GDM1 (cell line): ENCODE measurements at places on chromosomes 5 and 9.

GRCh38 chr9:76355886-76356285 lies 38.3 kb downstream of the RFK start:
- DNase-seq = no peak

GRCh38 chr5:54792611-54793404 lies 192.6 kb downstream of the ESM1 start:
- DNase-seq = no peak

DNA sequence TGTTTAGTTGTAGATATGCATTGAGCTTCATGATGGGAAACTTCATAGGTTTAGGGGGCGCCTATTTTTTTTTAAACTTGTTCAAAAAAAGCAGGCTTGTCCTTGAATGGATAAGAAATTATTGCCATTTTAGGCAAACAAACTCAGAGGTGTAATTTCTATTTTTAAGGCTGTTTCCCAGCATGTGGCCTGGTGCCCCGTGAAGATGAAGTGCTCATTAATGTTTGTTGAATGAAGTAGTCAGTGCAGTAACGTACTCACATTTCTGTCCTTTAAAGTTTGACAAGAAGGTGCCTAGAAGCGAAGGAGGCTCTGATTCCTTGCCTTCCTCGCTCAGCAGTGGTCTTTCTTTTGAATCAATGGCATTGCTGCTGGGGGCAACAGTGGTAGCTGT lies 54.3 kb downstream of the ZNF618 start:
- no peak for DNase-seq

DNA sequence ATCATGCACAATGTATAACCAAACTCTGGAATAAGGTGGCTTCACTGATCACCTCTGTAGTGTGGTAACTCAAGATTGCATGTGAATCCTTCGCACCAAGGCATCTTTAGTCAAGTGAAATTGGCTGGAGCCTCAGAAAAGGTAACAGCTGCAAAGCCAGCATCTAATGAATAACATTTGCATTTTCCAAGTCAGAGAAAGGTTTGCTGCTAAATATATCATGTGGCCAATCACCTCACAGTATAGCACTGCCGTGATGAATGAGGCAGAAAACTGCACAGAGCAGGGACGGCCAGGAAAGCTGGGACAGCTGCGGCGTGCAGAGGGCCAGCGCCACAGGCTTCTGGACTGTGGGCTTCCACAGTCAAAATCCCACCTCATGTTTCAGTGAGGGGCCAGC lies 18.5 kb downstream of the MRPS27 start:
- no peak for DNase-seq

GRCh38 chr5:82597437-82597836 lies 319.3 kb upstream of the RPS23 start:
- no peak for DNase-seq

- no peak for DNase-seq
Observed at GRCh38 chr9:116895961-116896360, 208.9 kb downstream of the TRIM32 start.

DNA sequence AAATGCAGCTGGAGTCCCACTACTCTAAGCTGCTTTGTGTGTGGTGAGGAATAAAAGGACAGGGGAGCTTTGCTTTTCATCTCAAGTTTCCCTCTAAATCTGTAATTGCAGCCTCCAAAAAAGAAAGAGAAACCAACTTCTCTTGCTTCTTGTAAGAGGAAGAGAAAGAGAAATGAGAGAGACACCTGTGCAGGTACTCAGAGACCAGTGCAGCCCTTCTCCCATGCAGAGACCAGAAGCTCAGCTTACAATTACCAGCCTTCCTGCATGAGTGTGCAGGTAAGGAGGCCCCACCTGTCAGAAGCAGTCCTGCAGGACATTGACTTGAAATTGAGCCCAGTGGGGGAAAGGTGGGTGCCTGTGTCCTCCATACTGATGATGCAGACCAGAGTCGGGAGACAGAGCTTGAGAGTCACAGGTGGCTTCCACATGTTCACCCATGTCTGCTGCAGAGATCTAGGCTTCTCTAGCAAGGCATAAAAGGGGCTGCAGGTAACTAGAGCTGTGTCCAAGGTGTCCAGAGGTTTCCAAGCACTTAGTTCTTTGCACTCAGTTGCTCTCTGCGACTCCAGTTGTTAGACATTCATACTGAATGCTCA lies 15.3 kb upstream of the MED10 start:
- DNase-seq = no peak

GRCh38 chr5:129115680-129116079 lies 21.1 kb downstream of the ISOC1 start:
- DNase-seq = no peak

DNA sequence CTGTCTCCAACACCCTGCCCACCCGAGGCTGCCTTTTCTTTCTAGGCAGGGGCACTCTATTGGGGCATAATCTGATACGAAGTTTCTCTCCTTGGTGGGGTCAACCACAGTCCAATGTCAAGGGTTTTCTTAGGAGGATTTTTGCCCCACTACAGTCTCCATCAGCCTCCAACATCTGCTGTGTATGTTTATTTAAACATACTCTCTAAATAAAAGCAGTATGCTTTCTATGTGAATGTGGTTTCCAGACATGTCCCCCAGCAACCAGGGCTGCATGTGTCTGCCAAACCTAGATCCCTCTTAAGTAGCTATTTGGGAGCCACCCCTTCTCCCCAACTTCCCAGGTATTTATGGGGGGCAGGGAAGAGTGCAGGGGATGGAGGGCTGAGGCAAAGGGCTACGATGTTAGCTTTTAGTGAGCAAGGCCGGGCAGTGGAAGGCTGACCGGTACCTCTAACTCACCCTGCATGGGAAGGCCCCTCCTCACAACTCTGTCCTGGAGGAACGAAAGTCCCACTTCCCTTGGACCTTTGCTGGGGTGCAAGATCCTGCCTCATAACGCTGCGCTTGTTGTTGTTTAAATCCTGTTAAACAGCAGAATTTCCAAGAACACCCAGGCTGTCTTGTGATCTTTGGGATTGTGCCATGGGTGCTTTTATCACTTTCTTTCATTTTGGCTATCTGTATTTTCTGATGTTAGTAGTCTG lies 75.4 kb downstream of the NREP start:
- DNase-seq = no peak

- DNase-seq = no peak
Observed at GRCh38 chr5:175378444-175379028, 65.4 kb downstream of the DRD1 start.

DNA sequence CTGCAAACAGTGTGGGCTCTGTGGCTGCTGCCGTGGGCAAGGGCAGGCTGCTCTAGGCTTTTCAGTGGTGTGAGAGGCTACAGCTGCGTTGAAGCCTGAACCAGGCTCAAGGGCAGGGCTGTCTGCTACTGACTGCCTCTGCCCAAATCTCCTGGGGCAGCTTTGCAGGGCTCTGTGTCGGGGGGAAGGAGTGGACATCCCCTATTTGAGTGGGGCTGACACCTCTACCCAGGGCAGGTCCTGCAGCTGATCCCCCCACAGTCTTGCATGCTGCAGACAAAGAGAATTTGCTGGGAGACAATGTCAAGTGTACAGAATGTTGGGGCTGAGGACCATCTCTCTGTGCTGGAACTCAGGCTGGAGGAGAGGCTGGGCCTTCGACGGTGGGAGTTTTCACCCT lies 240.2 kb downstream of the PBX3 start:
- no peak for DNase-seq

- DNase-seq = no peak
Observed at GRCh38 chr9:88803546-88804253, 187.6 kb upstream of the S1PR3 start.

DNA sequence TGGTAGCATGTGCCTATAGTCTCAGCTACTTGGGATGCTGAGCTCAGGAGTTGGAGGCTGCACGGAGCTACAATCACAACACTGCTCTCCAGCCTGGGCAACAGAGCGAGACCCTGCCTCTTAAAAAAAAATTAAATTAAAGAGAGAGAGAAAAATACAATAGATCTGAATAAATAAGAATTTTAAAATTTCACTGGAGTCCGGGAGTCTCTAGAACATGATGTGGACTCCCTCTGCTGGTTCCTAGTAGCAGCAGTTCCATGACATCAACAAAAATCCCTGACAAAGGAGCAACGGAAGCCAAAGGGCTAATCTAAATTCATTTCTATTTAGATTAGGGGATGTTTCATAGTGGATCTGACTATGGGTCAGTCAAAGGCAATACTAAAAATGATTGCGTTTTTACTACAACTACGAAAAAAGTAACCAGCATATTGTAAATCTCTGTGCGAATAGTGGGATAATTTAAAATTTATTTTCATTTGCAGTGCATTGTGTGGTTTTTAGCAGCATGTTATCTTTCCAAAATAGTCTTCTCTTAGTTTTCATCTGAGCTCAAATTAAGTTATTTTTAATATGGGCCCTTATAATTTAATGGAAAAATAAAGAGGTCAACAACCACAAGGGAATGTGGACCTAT lies 6.7 kb downstream of the INIP start:
- no peak for DNase-seq

DNA sequence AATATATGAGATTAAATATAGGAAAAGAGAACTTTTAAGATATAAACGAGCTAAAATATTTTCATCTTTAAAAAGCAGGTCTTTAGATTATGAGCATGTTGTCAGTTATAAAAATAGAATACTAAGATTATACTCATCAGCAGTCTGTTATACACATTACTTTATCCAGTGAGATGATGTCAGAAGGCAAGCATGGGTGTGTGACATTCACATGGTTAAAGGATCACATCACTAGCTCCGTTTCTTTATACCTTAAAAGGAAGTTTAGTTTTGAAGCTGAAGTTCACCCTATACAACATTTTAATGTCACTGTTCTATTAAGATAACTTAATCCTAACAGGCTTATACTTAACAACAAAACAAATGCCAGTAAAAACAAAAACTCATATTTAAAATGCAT lies 59.6 kb downstream of the RICTOR start:
- DNase-seq = no peak

- no peak for DNase-seq
Observed at GRCh38 chr5:136004436-136004835, 24.4 kb upstream of the TGFBI start.

- no peak for DNase-seq
Observed at GRCh38 chr5:32276173-32276853, 36.4 kb downstream of the MTMR12 start.

DNA sequence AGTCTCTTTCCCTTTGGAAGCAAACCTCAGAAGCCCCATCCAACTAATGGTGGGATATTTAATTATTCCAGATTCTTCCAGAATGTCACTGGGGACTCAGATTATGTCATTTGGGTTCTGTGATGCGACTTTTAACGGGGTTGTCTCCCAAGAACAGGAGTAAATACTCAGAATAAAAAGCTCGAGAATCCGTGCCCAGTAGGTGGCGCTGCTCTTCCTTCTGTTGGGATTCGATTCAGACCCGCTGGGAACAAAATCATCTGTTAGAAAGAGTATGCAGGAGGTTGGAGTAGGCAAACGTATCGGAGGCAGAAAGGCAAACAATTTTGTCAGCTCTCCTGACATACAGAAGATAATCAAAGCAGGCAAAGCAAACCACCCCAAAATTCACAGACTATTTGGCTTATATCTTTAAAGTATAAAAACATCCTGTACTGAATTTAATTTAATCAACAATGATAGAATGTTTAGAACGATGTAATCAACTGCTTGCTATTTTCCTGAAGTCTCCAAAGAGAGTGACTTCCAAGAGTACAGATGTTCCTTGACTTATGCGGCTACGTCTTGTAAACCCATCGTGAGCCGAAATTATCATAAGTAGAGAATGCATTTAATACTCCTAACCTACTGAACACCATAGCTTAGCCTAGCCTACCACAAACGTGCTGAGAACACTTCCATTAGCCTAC lies 169.8 kb upstream of the RAI14 start:
- peak; percentile 33 for DNase-seq

GRCh38 chr9:86275962-86276361 lies 6.4 kb downstream of the ISCA1 start:
- DNase-seq = no peak

GRCh38 chr5:180960209-180960608 lies 28.4 kb upstream of the BTNL3 start:
- DNase-seq = no peak

- DNase-seq = no peak
Observed at GRCh38 chr5:53017383-53017782, 28.2 kb downstream of the ITGA2 start.

GRCh38 chr9:2053883-2054845 lies 39.0 kb downstream of the SMARCA2 start:
- no peak for DNase-seq

DNA sequence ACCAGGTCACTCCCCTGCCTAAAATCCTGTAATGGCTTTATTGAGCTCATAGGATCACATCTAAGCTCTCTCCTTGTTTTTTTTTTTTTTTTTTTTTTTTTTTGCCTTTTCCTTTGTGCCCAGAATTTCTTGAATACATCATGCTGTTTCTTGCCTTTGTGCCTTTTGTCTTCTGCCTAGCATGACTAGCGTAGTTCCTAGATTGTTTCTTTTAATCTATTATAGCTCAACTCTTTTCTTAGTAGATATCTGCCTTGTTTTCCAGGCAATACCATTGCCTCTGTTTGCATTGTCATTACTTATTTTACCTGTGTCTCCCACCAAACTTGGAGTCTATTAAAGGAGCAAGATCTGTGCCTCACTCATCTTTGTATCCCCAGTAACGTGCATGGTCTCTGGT lies 106.1 kb upstream of the C9orf72 start:
- DNase-seq = no peak

DNA sequence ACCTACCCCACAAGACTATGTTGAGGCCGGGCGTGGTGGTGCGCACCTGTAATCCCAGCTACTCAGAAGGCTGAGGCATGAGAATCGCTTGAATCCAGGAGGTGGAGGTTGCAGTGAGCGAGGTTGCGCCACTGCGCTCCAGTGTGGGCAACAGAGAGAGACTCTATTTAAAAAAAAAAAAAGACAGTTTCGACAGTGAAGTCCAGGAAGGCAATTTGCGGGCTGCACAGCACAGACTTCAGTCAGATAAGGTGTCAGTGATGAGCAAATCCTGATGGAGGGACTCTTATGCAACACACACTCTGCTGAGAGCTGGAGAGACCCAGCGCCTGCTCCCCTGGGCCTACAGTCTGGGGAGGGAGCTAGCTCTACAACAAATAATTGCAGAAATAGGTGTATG lies 14.2 kb downstream of the CCNJL start:
- no peak for DNase-seq

DNA sequence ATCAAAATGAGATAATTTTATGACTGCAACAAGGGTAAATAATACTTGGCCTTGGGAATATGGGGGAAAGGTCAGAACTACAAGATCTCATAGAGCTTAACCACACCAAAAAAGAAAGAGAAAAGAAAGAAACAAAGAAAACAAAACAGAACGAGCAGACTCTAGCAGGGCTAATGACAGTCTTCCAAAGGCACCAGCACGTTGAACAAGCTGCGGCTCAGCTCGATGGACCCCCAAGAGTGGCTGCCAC lies 689 bp downstream of the AK3 start:
- DNase-seq = no peak

DNA sequence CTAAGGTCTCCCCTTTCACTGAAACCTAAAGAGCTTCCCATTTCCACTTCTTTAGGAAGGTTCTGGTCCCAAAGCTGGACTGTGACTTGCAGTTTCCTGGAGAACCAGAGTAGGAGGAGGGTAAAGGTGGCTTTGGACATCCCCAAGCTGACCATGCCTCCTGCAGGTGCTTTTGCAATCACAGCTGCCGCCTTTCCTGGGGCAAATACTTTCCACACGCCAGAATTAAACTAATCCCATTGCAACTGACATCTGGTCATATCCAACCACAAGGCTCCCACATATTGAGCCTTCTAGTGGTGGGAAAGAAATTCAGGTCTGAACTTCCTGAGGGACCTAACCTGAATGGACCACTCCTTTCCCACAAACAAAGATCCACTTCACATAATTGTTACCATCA lies 92.7 kb downstream of the NRG2 start:
- DNase-seq = no peak
